Memory B cell (primary cell): ENCODE measurements at places on chromosomes 7 and 10.

DNA sequence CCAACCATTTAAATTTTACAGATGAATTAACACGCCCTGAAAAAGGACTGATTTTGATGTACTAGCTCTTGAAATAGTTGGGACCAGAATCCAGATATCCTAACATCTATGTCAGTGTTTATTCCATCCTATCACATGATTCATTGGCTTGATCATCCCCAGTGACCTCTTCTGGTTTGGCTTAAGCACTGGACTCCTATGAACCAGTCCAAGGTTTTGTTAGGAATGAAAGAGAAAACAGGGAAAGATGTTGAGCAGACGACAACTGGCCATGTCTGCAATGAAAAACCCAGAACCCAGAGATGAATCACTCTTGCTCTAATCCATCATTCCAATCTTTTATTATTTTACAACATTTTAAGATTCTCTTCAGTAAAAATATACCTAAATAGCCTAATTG lies 1080.9 kb downstream of the SORCS1 start:
- DNase-seq: no peak

DNA sequence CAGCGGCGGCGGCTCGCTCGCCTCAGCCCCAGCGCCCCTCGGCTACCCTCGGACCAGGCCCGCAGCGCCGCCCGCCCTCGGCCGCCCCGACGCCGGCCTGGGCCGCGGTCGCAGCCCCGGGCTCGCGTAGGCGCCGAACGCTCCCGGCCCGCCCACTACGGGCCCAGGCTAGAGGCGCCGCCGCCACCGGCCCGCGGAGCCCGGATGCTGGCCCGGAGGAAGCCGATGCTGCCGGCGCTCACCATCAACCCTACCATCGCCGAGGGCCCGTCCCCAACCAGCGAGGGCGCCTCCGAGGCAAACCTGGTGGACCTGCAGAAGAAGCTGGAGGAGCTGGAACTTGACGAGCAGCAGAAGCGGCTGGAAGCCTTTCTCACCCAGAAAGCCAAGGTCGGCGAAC lies 18.2 kb upstream of the TSPAN33 start:
- no peak for DNase-seq

- DNase-seq: no peak
Measured at GRCh38 chr10:80132299-80133139, at the start of gene PLAC9. Gene PLAC9 (plus strand): TSS chr10:80132730. CDS start chr10:80132763, 33 bp downstream.

- no peak for DNase-seq
Measured at GRCh38 chr10:57018452-57018851, 657.4 kb upstream of the ZWINT start.

GRCh38 chr10:30447125-30447799 lies 13.3 kb downstream of the MAP3K8 start:
- no peak for DNase-seq

- DNase-seq: no peak
Measured at GRCh38 chr7:157553256-157553655, 216.5 kb downstream of the DNAJB6 start.

- DNase-seq: peak; percentile 83
Measured at GRCh38 chr10:62610649-62611229, 193.8 kb upstream of the ADO start.

DNA sequence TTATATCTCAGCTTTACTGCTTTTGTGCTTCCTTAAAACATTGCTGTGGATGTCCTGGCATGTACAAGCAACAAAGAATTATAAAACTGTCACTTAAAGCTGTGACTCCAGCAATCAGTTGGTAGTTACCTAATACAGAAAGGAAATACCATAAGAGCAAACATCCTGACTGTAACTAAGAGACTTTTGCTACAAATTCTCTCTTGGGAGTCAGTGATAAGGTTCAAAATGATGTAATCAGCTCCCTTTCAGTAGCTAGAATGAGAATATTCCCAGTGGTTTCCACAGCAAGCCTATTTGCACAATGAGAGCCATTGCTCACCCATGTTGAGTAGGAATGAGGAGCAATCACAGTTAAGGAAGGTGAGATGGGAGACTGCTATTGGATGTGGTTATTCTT lies 7.6 kb downstream of the PNLIPRP1 start:
- no peak for DNase-seq

DNA sequence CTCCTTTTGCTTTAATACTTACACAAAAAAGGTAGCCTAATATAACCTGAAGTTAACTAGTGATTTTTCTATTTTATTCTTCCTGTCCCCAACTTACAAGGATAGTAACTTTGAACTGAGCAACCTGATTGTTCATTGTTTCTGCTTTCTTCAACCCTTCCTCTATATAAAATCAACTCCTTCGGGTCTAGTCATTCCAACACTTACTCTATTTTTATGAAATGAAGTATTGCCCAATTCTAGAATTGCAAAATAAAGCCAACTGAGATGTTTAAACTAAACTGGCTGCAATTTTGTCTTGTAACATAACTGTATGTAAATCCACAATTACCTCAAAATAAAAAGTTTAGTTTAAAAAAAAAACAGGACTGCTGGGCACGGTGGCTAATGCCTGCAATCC lies 20.3 kb upstream of the DNA2 start:
- no peak for DNase-seq

GRCh38 chr10:1632596-1632995 lies 104.7 kb downstream of the ADARB2 start:
- DNase-seq: no peak

DNA sequence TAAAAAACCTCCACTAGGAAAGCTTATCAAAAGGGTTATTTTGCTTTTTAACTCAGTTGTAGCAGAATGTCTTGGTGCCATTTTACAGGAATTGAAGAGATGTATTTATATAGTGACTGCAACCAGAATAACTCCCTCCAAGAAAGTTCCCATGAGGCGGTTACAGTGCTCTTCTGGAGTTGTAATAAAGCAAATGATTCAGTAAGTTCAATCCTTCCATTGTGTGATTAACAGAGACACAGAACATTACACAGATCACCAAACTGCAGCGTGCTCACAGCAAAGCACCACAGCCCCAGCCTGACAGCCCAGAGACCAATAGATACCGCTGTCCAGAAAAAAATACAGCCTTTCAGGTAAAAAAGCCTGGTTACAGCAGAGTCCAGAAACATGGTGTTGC lies 21.9 kb upstream of the CABCOCO1 start:
- no peak for DNase-seq

DNA sequence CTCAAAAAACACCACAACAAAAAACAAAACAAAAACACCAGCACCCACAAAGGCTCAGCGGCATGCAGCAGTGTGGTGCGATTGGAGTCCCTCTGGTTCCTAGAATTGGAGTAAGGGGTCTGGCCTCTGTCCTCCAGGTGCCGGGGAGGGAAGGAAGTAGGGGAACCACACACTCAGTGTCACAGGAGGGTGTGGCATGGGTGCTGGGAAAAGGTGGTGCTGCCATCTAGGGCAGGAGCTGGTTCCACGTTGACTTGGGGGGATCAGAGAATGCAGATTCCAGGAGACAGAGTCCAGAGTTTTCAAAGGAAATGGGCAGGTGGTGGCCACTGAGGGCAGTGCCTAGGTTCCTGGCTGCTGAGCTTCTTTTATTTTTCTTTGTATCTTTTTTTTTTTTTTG lies 19.8 kb upstream of the WIPI2 start:
- DNase-seq: no peak

DNA sequence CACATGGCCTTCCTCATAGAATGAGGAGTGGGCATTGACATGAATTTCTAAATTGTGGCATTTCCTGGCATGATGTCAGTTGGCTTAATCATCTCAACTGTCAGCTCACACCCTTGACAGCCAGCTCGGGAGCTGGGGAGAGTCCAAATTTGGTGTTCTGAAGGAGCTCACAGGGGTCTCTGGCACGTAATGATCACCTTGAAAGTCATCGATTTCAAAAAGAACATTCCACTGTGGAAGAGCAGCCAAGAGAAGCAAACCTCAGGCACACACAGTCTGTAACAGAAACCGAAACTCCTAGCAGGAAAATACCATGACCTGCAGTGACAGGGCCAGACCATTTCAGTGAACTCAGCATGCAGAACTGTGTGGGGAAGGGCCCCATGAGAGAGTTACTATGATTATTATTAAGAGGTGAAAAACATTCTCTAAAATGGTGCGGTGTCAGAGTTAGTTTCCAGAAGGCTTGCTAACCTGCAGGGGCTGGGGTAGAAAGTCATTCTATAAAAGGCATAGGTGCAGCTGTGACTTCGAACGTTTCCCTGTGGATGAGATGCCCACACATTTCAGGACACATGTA lies 26.4 kb upstream of the KLF6 start:
- no peak for DNase-seq

GRCh38 chr7:42100156-42100508 lies 136.9 kb downstream of the GLI3 start:
- DNase-seq: no peak

GRCh38 chr7:6727663-6728062 lies 20.9 kb upstream of the ZNF12 start:
- DNase-seq: no peak

DNA sequence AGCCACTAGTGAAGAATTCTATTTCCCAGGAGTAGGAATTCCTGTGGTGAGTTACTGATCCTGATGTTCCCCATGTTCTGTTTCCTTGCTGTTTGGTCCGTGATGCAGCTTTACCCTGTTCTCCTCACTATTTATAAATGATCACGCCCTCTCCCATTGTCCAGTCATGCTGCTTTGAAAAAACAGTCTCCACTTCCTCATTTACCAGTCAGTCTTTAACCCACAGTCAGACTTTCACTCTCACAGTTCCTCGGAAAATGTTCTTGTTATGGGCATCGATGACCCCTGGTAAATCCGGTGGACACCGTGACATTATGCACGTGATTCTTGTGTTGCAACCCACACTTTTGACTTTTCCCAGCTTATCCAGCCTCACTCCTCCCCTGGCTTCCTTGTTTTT lies 14.4 kb downstream of the SCIN start:
- no peak for DNase-seq

GRCh38 chr7:35374858-35375257 lies 121.0 kb upstream of the TBX20 start:
- DNase-seq: no peak

DNA sequence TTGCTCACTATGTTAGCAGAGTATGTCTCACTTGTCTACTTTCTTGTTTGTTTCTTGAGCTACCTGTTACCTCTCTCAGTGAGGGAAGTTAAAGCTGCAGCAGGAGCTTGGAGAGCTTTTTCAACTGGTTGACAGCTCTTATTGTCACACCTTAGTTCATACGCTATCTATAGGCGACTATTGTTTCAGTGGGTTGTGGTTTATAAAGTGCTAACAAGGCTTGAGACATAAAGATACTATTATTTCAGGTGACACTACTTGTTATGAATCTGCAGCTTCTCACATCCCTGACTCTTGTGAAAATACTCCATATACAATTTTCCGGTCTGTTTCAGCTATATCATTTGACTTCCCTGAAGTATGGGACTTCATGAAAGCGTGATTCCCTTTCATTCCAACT lies 167.4 kb downstream of the CSTF2T start:
- no peak for DNase-seq

DNA sequence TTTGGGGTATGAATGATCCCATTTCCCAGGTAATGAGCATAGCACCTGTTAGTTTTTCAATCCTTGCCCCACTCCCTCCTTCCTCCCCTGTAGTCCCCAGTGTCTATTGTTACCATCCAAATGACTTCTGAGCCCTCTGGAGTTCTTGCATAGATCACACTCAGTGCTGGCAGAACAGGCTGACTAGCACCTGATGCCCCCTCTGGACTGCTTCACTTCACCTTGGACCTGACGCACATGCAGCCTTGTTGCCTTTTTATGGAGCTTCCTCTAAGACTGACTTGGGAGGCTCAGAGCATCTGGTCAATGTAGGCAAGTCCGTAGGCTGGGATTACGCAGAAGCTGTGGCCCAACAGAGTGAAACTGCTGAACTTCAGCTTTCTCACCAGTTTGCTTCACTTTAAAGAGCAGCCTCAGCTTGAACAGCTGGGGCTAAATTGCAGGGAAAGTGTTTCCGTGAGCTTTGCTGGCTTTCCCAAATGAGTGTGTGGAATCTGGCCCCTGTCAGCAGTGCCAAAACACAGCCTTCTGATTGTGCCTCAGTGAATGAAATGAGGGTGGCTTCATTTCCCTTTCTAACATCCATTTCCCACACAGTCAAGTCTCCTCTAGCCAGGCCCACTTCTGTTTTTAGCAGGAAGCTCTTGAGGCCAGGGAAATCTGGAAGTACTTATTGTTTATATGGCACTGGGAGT lies 48.5 kb downstream of the NXPH1 start:
- DNase-seq: no peak
